ENCODE measurements at places on chromosomes 16 and 17.

GRCh38 chr17:76414334-76415295 is 30.2 kb downstream of the SPHK1 start:
- peaks cover 19% of the 10 kb centered on the region for H3K36me3 ChIP-seq
- H3K4me3 ChIP-seq, result no peak overlapping the region
- DNase-seq, result no peak
- H3K4me1 ChIP-seq, result peaks cover 27% of the 10 kb centered on the region
- H3K27ac ChIP-seq, result no peak overlapping the region

DNA sequence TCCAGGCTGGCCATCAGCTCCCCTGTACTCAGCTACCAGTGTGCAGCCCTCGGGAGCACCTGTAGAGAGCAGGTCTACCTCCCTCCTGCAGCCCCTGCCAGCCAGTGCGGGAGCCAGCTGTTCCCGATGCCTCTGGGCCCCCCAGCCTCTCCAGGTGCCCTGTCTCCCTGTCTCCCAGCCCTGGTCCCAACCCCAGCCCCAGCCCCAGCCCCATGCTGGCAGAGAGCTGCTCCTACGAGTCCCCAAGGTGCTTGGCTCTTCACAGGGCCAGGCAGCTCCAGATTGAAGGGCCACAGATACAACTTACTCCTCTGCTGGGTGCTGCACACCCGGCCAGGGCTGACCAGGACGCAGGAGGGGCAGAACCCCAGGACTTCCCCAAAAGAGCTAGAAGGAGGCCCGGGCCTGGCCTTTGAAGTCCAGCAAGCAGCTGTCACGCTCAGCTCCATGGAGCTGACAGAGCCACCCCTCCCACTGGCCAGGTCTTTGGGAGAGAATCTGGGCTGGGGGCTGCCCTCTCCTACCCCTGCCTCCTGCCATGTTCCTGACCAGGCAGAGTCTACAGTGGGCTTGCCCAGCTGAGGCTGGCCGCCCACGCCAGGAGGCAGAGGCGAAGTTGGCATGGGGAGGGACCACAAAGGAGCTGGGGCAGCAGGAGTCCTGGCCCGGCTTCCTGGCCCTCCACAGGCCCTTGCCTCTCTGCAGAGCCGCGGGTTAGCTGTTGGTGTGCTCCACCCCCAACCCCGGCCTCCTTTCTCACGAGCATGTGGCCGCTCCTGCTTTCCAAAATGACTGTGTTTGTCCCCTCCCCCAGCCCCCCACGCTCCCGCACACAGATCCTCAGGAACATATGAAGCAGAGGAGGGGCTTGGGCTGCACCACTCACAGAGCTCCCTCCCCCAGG is 9.5 kb upstream of the ADAM11 start:
- H3K27me3 ChIP-seq, result peaks cover 6% of the 10 kb centered on the region
- H3K4me3 ChIP-seq, result no peak overlapping the region
- H3K4me1 ChIP-seq, result peaks cover 25% of the 10 kb centered on the region
- DNase-seq, result peak; percentile 27
- peaks cover 41% of the 10 kb centered on the region for H3K36me3 ChIP-seq
- H3K27ac ChIP-seq, result no peak overlapping the region

DNA sequence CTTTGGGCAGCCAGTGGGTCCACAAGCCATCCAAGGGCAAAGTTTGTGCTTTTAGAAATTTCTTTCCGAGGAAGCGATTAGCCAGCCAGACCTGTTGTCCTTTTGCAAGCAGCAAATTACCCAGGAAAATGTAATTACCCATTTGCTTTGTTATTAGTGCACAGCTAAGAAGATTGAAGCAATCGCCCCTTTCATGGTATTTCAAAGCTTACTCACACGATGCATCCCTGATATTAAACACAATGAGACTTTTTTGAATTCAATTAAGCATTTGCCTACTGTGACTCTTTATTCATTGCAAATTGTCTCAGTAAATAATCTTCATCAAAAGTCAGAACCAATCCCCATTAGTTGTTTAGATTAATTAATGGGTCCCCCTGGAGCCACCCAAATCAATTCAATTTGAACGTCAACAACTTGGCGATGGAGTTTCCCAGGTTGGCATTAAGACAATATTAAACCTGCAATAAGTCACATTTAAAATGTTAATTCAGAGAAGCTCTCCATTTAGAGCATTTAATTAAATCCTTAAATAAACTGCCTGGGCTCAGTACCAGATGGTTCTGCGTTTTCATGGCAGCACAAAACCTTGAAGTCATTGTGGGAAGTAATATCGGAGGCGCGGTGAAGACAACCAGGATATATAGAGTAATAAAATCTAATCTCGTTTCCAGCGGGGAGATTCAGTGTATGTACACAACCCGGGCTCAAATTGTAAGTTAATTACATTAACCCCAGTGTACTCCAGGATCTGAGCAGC is 366.2 kb upstream of the TNRC6C start:
- H3K4me3 ChIP-seq, result no peak overlapping the region
- H3K27ac ChIP-seq, result no peak overlapping the region
- no peaks in the 10 kb centered on the region for H3K36me3 ChIP-seq
- DNase-seq, result no peak

- DNase-seq, result no peak
- no peak overlapping the region for H3K4me3 ChIP-seq
- H3K36me3 ChIP-seq, result no peaks in the 10 kb centered on the region
These were observed 103.3 kb upstream of the ERCC4 start for GRCh38 chr16:13816701-13817100.

DNA sequence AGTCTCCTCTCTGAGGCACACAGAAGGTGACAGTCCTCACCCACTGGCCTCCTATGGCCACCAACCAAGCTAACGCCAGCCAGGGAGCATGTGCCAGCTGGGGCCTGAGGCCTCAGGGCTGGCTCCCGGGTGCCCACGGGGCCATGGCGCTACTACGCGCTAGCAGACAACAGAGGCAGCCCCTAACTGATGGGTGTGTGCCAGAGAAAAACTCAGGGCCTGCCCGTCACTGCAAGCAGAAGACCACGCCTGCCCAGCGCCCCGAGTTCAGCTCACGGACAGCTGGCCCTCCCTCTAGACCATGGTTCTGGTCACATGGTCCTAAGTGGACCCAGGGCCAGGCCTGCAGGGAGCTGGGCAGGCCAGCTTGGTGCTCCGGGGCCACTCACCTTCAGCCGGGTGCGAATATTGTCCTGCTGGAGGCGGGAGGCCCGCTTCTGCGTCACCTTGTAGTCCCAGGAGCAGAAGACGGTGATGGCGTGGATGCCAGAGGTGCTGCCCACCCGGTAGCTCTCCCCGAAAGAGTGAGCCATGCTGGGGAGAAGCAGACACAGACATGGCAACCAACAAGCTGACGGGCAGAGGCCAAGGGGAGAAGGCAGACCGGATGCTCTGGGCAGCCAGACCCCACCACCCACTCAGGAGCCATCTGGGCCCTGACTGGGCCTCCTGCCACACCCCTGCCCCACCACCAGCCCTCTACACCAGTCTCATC is 6.2 kb downstream of the TMC6 start:
- H3K36me3 ChIP-seq, result peaks cover 20% of the 10 kb centered on the region
- no peak for DNase-seq
- no peak overlapping the region for H3K27ac ChIP-seq

GRCh38 chr17:9594065-9594464 is 17.6 kb downstream of the CFAP52 start:
- H3K27ac ChIP-seq, result no peak overlapping the region
- H3K27me3 ChIP-seq, result peaks cover 31% of the 10 kb centered on the region
- no peaks in the 10 kb centered on the region for H3K36me3 ChIP-seq
- H3K4me1 ChIP-seq, result peaks cover 5% of the 10 kb centered on the region
- DNase-seq, result no peak

DNA sequence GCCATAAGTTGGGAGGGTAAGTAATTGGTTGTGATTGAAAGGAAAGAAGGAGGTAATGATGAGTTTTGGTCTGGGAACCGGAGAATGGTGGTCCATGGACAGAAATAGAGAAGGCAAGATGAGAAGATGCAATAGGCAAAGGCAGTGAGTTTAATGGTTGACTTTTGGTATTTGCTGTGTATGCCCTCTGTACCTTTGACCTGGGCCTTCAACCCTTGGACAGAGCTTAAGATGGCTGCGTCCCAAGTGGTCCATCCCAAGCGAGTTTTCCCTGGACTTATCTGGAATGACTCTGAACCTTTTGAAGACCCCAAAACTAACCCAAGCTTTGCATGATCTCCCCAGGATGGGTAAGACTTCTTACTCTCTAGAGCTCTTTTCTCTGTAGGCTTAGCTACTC is 664.5 kb downstream of the MAF start:
- DNase-seq, result no peak
- no peaks in the 10 kb centered on the region for H3K27me3 ChIP-seq
- H3K4me1 ChIP-seq, result peaks cover 20% of the 10 kb centered on the region
- no peaks in the 10 kb centered on the region for H3K36me3 ChIP-seq
- no peak overlapping the region for H3K27ac ChIP-seq
- no peak overlapping the region for H3K4me3 ChIP-seq

GRCh38 chr16:56672761-56673536 is 3.3 kb downstream of the MT1H start:
- no peak overlapping the region for H3K27ac ChIP-seq
- no peak overlapping the region for H3K4me3 ChIP-seq
- no peaks in the 10 kb centered on the region for H3K36me3 ChIP-seq
- H3K27me3 ChIP-seq, result peaks cover 100% of the 10 kb centered on the region
- DNase-seq, result no peak

DNA sequence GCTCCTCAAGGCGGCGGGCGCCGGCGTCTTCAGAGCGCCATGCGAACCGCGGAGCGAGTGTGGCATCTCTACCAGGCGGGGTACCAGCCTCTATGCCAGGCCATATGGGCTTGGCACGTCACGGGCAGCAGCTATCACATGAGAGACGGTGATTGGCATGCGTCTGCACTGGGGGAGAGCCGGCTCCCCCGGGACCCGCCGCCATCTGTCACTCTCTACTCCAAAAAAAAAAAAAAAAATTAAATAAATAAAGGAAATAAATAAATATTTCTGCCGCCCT is at the start of gene NEUROD2:
NEUROD2 (minus strand) TSS at position 70 of the 280 bp plus-strand sequence. CDS start 1,321 bp downstream, outside the sequence.
- DNase-seq, result no peak
- no peaks in the 10 kb centered on the region for H3K4me1 ChIP-seq
- H3K27ac ChIP-seq, result no peak within 1 kb of the TSS
- H3K27me3 ChIP-seq, result peaks cover 97% of the 10 kb centered on the region

DNA sequence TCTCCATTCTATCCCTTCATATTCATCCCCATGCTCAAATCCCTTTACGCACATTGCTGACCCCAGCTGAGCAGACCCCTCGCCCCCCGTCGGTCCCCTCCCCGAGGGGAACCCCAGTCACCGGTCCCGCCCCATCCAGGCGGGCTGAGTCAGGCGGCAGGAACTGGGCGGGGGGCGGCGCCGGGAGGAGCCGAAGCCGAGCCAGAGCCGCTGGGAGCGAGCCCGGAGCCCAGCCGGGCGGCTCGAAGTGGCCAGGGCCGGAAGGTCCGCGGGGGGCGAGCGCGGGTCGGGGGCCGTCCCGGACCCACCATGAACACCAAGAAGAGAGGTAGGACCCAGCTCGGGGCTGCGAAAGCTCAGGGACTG is 8.6 kb downstream of the RIPOR1 start:
- H3K4me3 ChIP-seq, result peak overlapping the region; percentile 84
- H3K27ac ChIP-seq, result no peak overlapping the region
- peak; percentile 68 for DNase-seq

GRCh38 chr17:32102646-32103186 is 39.6 kb upstream of the RHOT1 start:
- H3K27me3 ChIP-seq, result peaks cover 6% of the 10 kb centered on the region
- H3K4me1 ChIP-seq, result peaks cover 28% of the 10 kb centered on the region
- H3K36me3 ChIP-seq, result no peaks in the 10 kb centered on the region
- H3K27ac ChIP-seq, result no peak overlapping the region
- no peak for DNase-seq
- no peak overlapping the region for H3K4me3 ChIP-seq

- peaks cover 85% of the 10 kb centered on the region for H3K36me3 ChIP-seq
- no peak for DNase-seq
- no peaks in the 10 kb centered on the region for H3K4me1 ChIP-seq
- H3K27ac ChIP-seq, result peak overlapping the region; percentile 36
These were observed 16.9 kb upstream of the TRAP1 start for GRCh38 chr16:3734084-3734757.

GRCh38 chr17:40101367-40102210 is 1.2 kb upstream of the NR1D1 start:
- no peak overlapping the region for H3K27ac ChIP-seq
- H3K36me3 ChIP-seq, result peaks cover 6% of the 10 kb centered on the region
- peaks cover 91% of the 10 kb centered on the region for H3K4me1 ChIP-seq
- no peak for DNase-seq

DNA sequence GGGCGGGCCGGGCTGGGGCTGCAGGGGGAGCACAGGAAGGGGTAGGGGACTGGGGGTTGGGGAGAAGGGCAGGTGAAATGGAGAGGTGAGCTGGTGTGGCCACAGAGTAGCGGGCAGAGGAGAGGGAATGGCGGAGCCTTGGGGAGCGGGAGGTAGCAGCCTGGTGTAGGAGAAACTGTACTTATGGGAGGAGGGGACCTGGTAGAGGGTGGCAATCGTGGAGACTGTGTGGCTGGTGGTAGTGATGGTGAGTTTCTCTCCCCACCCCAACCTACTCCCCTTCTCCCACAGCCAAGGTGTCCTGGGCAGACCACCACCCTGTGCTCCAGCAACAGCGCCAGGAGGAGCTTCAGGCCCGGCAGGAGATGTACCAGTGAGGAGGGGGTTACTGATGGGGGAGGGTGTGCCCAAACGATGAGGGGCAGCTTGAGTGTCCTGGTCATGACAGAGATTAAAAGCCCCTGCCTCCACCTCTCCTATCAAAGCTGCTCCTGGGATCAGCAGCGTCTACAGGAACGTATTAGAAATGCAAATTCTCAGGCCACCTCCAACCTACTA is 831 bp downstream of the ALOX15B start:
- no peak for DNase-seq
- H3K27ac ChIP-seq, result no peak overlapping the region
- peaks cover 59% of the 10 kb centered on the region for H3K27me3 ChIP-seq
- no peaks in the 10 kb centered on the region for H3K4me1 ChIP-seq
- no peak overlapping the region for H3K4me3 ChIP-seq
- H3K36me3 ChIP-seq, result no peaks in the 10 kb centered on the region

- DNase-seq, result no peak
- H3K4me3 ChIP-seq, result no peak overlapping the region
- no peak overlapping the region for H3K27ac ChIP-seq
- H3K4me1 ChIP-seq, result peaks cover 18% of the 10 kb centered on the region
- no peaks in the 10 kb centered on the region for H3K36me3 ChIP-seq
These were observed 32.9 kb downstream of the SLC7A5 start for GRCh38 chr16:87836346-87836843.

GRCh38 chr17:42387661-42388380 is 421 bp downstream of the STAT3 start:
- DNase-seq, result peak; percentile 56
- H3K27ac ChIP-seq, result peak overlapping the region; percentile 86
- peaks cover 7% of the 10 kb centered on the region for H3K27me3 ChIP-seq
- H3K36me3 ChIP-seq, result peaks cover 4% of the 10 kb centered on the region

DNA sequence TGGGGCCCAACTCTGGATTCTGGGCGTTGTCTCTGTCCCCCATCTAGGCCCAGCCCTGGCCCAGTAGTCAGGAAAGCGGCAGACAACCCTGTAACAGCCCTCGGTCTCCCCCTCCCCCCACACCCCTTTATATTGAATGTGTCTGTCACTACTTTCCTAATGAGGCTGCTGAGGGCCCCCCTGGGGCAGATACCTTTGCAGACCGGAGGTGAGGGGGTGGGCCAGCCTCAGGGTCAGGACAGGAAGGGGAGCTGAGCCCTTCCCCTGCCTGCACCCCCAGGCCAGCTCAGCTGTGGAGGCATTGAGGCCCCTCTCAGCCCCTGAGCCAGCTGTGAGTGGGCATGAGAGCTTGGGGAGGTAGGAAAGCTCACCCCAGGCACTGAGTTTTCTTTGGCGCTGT is 17.1 kb downstream of the RAI1 start:
- H3K27ac ChIP-seq, result peak overlapping the region; percentile 53
- DNase-seq, result no peak
- H3K36me3 ChIP-seq, result no peaks in the 10 kb centered on the region
- peak overlapping the region; percentile 74 for H3K4me3 ChIP-seq
- peaks cover 89% of the 10 kb centered on the region for H3K4me1 ChIP-seq

- peaks cover 13% of the 10 kb centered on the region for H3K27me3 ChIP-seq
These were observed 23.8 kb downstream of the KDM8 start for GRCh38 chr16:27226976-27227705.

Data from nephron progenitor cell (in vitro differentiated cells).